ENCODE measurements at places on chromosomes 3 and 15.

DNA sequence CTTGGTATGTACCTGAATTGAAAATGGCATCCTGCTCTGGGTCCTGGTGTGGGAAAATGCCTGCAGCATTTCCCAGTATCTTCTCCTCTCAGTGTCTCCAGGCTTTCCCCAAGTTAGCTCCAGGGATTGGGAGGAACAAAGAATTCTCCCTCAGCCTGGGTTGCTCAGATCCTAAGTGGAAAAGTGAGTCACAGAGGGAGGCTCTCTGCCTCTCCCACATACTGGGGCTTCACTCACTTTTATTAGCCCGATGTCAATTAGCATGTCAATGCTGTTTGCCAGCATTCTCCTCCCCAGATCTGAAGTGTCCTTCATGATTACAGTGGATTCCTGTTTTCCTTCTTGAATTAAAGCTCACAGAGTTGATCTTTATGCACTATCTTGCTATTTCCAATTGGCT is 655.0 kb downstream of the EPHA3 start:
- DNase-seq = no peak

DNA sequence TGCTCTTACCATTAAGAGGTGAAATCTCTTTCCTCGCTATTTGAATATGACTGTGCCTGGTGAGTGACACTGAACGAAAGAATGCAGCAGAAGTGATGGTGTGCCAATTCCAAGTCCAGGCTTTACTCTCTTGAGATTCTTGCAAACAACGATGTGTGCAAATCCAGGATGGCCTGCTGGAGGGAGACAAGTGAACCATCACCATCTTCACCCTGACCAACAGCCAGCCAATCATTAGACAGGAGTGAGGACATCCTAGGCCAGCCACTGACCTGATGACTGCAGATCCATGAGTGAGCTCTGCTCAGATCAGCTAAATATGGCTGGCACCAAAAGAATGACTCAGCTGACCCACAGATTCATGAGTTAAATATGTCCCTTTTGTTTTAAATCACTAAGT is 878.0 kb downstream of the PDCD6IP start:
- DNase-seq = no peak

DNA sequence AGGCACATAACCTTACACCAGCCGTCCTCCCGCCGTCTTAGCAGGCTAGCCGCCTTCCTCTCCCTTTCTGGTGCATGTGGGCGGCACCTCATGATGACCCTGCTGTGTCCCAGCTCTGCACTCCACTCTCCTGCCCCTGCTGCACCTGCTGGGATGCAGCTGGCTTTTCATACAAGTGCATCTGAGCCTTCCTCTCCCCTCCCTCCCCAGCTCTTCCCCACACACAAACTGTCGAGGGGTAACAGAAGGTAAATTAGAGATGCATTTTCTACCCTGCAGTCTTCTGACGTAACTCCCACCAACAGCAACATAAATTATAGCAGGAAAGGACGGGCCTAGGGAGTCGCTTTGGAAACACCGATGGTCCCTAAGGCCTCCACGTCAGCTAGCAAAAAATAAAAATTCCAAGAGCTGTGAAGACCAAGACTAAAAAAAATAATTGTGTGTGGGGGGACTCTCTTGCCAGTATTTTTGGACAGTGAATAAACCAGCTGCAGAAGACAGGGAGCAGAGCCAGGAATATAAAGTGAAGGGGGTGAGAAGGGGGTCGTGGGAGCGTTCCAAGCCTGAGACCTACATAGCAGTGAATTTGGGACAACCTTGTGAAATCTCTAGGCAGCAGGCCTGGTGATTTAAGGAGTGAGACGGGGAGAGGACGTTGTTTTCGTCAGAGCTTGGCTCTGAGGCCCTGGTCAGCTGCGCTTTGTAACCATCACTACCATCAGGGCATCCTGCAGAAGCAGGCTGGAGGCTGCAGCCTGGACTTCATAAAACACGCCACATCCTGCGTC is 216.2 kb downstream of the ADAMTS17 start:
- DNase-seq = no peak

DNA sequence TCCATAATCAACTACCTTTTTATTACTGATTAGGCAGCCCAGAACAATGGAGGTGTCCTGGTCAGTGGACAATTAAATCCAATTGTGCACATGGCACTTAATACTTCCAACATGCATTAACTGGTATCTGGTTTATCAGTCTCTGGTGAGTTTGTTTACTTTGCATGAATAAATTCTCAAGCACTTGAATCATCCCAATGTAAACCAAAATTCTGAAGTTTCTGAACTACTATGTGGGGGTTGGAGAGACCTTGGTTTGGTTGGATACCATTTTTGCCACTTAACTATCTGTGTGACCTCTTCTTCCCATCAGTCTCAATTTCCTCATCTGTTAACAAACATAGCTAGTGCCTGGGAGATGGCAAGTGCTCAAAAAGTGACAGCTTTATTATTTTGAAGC is 70.5 kb upstream of the MAP4 start:
- DNase-seq = no peak

- DNase-seq = no peak
Observed at GRCh38 chr15:62377736-62378480, 212.8 kb upstream of the C2CD4B start.

- no peak for DNase-seq
Observed at GRCh38 chr3:133152681-133153220, 114.6 kb downstream of the TMEM108 start.

DNA sequence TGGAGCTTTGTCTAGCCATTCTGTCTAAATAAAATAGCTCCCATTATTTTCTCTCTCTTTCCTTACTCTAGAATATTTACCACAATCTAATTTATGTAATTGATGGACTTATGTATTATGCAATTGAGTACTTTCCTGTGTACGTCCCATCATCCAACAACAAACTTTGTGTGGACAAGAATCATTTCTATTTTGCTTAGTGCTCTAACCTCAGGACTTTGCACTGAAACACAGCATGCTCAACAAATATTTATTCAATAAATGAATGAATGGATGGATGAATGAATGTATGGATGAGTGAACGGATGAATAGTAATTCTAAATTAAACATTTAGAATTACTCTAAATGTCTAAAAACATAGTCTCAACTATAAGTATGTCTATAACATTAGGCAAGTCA is 115.2 kb upstream of the RORA start:
- no peak for DNase-seq

DNA sequence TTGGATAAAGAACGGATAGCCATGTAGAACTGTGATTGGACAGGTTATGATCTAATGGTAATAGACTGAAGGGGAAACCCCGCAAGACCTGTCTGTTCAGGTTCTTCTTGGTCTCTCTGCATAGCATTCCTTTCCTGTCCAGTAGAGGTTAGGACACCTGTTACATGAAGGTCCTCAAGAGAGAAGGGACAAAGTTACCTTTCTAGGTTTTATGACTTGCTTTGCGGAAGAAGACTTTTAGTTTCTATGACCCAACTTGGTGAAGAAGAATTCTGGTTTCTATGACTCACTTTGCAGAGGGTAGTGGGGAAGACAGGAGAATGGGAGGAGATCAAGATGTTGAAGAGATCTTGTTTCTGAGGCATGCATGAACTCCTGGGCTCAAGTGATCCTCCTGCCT is 97.9 kb upstream of the C3orf80 start:
- no peak for DNase-seq

DNA sequence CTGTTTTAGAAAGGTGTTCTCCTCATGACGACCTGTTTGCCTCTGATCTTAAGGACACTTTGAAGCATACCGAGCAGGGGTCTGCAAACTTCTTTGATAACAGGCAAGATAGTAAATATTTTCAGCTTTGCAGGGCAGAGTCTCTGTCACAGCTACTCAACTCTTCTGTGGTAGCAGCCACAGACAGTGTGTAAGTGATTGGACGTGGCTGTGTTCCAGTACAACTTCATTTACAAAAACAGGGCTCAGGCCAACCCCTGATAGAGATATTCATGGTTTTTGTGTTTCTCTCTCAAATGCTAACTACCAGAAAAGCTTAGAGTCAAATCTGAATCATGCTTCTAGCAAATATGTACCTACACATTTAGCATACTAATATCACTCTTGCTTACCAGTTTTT is 51.5 kb downstream of the TGFBR2 start:
- no peak for DNase-seq

DNA sequence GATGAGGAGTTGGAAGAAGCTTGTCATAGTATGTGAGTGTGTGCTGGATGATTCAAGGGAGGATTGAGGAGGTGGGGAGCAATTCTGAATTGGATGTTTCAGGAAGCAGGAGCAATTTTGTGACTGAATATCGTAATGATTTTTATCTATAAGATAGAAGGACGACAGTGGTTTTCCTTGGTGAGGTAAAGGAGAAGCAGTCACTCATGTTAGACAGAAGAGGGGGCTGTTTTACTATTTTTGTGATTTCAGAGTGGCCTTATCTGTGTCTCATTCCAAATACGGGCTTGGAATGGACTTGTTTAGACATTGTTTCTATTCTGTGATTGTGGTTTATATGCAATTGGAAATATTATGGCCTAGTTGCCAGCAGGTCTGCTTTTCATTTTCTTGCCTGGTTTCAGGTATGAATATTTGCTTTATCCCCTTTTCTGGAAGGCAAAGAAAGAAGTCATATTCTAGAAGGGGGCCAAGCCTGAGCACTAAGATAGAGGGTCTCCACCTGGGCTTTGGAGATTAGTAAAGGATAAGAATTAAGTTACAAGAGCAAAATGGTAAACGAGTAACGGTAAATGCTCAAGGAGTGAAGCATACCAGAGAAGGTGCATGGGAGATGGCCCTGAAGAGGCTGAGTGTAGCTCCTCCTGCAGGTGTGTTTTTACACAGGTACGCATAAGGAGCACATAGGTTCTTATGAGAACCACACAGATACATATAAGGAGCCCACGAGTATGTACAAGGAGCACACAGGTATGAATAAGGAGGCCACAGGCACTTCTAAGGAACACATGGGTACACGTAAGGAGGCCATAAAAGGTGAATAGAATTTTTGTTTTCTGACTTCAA is 124.6 kb upstream of the KCNAB1 start:
- peak; percentile 20 for DNase-seq

DNA sequence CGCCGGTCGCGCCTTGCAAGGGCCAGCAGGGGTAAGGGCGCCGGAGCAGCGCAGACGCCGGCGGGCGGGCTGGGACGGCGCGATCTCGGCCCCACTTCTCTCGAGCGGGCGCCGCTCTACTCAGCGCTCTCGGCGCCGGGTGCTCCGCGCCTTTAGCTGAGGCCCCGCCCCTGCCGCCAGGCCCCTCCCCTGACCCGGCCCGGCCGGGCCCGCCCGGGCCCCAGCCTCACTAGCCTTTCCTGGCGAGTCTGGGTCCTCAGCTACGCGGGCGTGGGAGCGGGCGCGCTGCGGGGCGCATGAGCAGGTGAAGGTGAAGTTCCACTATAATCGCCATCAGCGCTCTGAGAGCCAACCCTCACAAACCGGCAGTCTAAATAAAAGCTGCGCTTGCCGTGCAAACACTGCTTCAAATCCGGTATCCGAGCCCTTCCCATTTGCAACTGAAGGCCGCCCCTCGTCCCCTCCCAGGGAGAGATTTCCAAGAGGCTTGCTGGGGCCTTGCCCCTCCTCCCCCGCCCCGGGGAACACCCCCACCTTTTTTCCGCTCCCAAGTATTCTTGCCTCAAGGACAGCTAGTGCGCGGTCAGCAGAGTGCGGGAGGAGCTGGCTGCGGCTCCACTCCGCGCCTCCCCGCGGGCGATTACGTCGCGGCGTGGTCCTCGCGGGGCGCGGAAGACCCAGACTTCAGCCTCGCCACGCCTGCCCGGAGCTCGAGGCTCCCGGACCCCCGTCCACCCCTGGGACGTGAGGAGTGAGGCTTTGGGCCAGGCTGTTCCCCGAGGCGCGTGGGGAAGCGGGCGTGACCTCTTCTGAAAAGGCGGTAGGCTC is at the start of gene RPP25:
TSS of gene RPP25 (minus strand) at position 125 of the 828 bp plus-strand sequence. CDS start 189 bp downstream, outside the sequence.
- no peak for DNase-seq

DNA sequence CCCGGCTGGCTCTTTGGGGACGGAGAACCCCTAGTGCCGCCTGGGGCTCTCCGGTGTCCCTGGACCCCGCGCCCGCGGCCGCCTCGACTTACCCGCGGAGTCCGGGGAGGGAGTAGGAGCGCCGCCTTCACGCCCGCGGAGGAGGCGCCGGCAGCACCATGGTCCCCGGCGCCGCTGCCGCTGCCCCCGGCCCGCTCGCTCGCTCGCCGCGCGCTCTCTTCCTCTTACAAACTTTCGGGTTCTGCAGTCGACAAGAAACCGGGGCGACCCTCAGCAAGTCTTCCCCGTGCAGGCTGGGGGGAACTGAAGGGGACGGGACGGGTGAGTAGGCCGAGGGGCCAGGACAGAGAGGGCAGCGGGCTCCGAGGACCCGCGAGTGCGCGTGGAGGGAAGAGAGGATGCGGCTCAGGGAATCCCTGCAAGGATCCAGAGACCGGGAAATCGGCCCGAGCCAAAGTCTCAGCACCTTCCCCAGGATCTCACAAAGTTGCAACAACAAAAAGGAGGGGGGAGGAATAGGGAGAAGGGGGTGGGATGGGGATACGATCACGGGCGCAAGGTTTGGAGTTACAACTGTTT is 2.0 kb downstream of the FOXP1 start:
- DNase-seq = no peak

DNA sequence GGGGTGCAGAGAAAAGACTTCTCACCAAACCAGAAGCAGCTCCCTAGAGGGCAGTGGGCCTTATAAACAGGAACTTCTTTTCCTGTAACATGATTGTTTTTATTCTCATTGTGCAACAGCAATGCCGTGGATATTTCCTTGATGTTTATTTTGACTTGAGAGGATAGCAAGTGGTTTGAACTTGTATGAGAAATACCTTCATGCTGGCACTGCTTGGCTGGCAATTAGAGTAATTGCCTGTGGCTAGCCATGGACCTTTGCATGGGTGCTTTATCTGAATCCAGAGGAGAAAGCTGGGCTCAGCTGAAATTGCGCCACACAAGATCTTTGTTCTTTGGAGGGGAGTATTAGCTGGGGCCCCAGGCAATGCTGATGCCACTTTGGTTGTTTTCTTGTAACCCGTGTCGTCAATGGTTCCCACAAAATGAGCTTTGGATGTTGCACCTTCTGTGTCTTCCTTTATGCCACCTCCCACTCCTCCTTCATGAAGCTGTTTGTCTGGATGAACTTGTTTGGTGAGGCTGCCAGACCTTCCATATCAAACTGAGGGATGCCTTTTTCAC is 37.9 kb downstream of the CMTM8 start:
- no peak for DNase-seq

DNA sequence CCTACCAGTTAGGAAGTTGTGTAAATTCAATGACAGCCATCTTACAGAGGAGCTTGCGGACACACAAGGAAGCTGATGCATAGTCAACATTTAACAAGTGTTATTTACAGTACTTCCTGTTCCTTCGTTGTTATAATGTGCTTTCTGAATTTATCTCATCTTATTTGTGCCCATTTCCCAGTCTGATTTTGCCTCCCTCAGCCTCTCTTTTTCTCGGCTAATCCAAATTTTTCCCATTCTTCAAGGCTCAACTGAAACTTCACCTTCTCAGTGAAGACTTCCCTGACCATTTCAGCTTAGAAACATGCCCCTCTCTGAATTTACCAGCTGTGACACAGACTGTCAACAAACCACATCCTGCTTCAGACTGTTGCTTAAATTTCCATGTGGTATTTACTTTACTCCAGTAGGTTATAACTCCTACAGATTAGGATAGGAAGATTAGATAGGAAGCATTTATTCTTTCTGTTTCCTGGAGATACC is 55.7 kb upstream of the CP start:
- DNase-seq = peak; percentile 78

GRCh38 chr15:71469413-71469812 is 340.9 kb upstream of the NR2E3 start:
- DNase-seq = no peak
